ENCODE measurements at places on chromosomes 7 and 10.

GRCh38 chr10:62498271-62498670 is 124.1 kb downstream of the ZNF365 start:
- no peak for DNase-seq

DNA sequence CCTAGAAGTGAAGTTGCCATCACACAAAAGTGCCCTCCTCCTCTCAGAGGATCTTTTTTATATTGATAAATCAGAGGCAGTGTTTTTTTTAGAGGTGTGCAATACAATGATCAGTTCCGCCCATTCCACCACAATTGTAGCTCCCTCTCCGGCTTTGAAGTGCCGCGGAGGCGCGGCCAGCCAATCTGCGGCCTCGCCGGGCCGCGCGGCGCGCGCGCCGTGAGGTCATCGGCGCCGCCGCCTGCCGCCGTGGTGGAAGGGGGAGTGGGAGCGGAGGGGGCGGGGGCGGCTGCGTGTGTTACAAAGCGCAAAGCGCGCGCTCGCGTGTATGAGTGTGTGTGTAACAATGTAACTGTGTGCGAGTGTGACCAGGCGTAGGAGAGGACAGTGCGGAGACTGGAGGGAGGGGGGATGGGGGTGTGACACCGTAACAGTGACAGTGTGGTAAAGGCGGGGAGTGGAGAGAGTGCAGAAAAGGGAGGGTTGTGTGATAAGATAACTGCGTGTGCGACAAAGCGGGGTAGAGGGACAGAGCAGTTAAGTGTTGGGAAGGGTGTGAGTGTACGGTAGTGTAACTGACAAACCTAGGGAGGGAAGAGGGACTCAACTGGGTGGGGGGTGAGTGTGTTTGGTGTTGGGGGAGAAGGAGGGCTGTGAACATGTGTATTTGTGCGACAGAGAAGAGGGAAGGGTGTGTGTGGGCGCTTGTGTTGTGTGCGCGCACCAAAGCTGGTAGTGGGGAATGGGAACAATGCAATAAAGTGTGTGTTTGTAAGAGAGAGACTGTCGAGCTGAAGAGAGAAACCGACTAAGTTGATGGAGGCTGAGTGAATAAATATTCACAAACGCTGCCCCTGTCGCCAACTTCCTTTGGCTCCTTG is at the start of gene SP8:
Gene SP8 (minus strand): TSS at position 108 of the 881 bp plus-strand sequence. CDS start 88 bp downstream, at position 20.
- no peak for DNase-seq

DNA sequence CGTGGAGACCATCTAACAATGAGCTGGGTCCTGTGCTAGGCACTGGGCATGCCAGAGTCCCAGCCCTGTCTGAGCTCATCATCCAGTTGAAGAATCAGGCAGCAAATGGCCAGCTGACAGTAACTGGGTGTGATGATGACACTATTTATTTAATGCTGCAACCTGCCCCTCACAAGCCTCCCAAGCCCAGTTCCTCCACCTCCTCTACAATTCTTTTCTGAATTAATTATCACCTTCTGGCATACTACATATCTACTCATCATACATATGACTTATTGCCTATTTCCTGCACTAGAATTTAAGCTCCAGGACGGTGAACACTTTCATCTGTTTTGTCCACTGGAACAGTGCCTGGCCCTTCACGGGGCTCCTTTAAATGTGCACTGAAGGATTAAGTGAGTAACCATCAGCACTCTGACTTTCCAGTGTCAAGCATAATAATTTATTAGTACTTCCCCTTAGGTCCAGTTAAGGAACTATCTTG is 96.7 kb upstream of the LAMB4 start:
- no peak for DNase-seq

DNA sequence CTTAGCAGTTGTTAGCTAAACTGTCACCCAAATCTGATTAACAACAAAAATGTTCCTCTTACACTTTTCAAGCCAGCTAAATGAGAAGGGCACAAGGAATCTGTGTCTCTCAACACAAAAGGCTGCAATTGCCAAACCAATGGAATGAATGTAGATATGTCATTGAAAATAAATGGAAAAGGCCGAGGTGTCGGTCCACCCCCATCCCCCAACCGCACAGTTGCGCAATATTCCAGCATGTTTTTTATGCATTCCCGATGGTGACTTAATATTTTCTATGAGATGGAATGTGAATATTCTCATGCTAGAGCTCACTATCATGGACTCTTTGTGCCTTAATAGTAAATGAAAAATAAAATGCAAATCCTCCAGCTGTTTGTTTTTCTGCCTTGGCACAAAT is 181.6 kb upstream of the LRGUK start:
- DNase-seq: no peak

DNA sequence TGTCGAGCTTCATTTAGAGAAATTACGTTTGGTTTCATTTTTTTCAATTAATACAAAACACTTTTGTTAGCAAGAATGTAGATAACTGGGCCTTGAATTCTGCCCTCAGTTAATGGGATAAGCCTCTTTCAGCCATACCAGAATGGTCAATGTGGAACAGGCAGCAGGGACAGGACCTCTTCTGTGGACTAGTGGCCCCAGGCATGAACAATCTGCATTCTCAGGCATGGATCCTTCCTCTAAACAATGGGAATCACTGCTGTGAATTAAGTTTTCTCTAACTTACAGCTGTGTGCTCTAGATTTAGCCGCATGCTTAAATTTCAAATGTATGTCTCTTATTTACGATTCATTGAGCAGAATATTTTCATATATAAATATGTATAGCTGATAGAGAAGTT is 237.7 kb upstream of the PRKCQ start:
- DNase-seq: no peak

GRCh38 chr7:44379366-44380188 is 54.2 kb upstream of the CAMK2B start:
- DNase-seq: no peak

DNA sequence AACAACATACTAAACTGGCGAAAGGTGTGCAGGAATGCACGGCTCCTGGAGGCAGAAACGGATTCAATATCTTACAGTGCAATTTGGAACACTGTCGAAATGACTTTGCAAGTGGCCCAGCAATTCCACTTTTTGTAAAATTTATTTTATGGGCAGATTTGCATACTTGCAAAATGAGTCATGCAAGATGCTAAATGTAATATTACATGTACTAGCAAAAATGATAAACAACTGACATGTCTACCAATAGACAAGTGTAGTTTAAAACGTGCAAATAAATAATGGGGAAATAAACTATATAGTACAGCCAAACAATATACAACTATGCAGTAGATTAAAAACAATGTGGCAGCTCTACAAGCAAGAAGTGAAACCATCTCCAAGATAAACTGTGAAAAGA is 97.7 kb downstream of the ARHGAP12 start:
- DNase-seq: no peak

DNA sequence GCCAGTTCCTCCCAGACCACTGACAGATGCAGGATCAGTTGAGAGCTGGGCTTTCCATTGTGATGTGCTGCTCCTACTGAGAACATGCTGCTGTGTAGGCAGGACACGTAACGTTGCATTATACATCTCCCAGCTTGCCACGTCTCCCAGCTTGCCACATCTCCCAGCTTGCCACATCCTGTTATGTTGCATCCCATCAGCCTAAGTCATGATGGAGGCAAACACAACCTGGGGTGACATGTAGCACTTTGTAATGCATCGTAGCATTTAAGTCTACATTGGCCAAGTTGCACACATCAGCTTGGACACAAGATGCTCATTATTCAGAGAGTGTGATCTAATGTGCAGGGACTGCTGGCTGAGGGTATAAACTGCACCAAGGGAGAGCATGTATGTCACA is 73.3 kb upstream of the CHCHD3 start:
- no peak for DNase-seq

DNA sequence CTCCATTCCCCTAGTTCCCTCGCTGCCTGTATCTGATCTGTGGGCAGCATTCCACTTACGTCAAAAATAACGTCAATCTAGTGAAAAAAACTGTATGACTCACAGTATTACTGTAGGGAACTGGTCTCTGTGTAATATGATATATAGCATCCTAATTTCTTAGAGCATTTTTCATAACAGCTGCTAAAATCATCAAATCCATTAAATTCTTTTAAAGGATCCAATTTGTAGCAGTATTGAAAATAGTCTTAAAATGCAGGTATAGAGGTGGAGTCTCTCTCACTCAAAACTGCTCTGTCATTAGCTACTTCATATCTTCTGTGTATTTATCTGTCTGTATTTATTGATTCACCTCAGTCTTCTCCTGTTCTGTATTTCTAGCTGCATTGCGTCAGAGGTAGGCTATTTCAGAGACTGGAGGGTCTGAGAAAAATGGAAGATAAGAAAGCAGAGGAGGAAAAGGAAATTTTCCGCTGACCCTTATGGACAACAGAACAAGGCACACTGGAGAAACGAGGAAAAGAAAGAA is 59.9 kb downstream of the PON1 start:
- no peak for DNase-seq

- no peak for DNase-seq
Measured at GRCh38 chr10:79244068-79244442, 103.2 kb upstream of the PPIF start.

DNA sequence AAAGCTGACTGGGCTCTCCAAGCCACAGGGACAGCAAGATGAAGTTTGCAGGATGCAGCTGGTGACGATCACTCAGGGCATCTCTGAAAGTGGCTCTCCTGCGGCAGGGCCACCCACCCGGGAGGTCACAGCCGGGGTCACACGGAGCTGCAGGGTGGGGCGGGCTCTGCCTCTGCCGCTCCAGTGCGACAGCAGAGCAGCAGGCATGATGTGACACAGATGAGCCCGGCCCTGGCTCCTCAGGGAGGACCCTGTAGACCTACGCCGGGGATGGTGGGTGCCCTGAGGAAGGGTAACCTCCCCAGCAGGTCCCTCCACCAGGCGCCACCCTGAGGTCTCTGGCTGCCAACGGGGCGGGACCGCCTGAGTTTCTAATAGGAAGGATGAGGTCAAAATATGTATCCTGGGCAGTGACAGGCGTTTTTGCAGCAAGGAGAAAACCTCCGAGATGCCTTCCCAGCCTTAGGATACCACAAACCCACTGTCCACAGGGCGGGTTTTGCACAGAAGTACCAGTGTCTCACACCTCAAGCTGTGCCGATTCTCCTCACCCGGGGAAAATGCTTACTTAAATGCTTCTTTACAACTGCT is 114.8 kb upstream of the DIP2C start:
- DNase-seq: no peak

DNA sequence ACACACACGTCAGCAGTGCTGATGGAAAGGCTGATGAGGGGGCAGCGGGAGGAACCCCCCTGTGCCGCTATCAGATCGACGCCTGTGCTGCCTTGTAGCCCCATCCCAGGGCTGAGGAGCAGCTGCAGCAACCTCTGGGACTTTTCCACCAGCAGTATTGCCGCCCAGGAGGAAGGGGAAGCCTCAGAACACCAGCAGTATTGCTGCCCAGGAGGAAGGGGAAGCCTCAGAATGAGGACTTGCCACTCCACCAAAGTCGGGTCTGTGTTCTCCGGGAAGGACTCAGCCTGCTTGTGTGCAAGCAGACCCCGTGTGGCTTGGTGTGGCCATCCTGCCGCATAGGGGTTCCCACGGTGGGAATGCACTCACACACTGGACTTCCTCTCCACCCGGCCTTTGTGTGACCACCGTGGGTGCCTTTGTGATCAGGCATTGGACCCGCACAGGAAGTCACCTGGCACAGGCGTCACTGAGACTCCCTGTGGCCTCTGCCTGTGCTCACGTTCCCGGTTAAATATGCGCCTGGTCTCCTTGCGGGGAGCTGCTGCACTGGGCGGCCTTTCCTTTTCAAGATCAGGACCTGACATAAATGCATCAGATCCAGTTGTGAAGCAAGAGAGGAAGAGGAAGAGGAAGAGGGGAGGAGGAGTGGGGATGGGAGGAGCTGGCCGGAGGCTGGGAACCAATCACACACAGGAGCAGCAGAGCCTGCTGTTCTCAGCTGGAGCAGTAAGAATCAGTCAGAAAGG is 248.5 kb downstream of the DNAJB6 start:
- no peak for DNase-seq
